Activated CD4-positive, alpha-beta T cell treated with anti-CD3 and anti-CD28 coated beads, Interleukin-2, amount 10 ng/mL, durations not matched to agents 24 days and 14 days (primary cell): ENCODE measurements at places on chromosomes 6 and 20.

DNA sequence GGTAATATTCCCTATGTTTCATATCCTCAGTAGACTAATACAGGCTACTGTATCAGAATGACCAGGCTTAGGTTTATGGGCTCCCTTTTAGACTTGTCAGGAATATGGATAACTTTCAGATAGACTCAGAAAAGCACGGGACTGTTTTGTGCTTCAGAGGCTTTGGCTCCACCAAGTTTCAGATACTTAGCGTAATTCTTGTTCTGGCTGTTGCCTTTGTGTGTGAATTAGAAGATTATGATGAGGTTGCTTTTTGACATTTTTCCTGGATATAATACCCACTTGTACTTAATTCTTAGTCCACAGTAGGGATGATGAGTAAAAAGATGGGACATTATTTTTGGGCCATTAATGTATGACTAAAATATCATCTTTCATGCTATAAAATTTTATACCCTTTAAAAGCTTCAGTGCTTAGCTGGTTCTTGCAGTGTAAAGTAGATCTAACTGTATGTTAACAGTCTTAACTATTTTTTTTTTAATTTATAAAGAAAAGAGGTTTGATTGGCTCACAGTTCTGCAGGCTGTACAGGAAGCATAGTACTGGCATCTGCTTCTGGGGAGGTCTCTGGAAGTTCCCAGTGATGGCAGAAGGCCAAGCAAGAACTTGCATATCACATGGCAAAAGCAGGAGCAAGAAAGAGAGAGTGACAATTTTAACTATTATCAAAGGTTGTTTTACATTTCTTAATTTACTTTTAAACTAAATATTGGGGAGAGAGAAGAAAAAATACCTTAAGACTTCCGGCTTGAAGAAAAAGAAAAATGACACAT, 120.7 kb downstream of the ZFAND3 start:
- H3K4me1 ChIP-seq: peaks cover 21% of the 10 kb centered on the region
- no peak for DNase-seq
- no peaks in the 10 kb centered on the region for H3K36me3 ChIP-seq
- no peak overlapping the region for H3K27ac ChIP-seq
- no peaks in the 10 kb centered on the region for H3K27me3 ChIP-seq

GRCh38 chr20:57435498-57436222, 44.5 kb downstream of the RBM38 start:
- no peaks in the 10 kb centered on the region for H3K36me3 ChIP-seq
- H3K4me1 ChIP-seq: peaks cover 44% of the 10 kb centered on the region
- no peak overlapping the region for H3K27ac ChIP-seq

DNA sequence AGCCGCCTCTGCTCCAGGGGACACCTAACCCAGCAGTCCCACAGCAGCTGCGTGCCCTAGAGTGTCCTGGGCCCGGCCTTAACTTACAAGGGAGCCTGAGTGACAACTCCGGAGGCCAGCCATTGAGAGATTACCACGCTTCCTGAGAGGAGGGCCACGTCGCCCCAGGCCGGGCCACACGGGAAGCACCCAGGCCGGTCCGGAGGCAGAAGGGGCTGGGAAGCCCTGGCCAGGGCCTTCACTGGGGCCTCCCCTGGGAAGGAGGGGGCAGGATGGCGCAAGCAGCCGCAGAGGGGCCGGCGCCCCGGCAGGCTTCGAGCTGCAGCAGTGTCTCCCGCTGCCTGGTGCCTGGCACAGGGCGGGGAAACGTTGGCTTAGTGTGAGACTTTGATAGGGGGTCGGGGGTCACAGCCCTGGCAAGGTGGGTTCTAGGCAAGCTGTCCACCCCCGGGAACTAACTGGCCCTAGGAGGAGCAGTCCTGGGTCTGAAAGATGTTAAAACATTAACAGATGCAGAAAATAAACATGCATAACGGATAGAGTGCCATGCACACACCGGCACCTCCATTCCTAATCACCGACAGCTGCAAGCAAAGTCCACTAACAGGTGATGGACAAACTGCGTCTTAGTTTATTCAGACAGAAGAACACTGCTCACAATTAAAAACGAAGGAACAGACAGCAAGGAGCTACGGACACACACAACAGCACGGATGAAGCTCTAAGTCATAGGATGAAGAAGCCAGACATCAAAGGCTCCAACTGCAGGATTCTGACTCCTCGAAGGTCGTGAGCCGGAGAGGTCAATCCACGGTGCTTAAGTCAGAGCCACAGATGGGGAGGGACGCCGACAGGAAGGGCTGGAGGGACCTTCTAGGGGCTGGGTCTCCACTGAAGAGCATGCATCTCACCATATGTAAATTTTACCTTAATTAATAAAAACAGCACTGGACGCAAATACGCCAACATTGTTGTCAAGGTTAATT, 17.4 kb downstream of the CHRNA4 start:
- H3K4me3 ChIP-seq: no peak overlapping the region
- no peaks in the 10 kb centered on the region for H3K27me3 ChIP-seq
- H3K4me1 ChIP-seq: no peaks in the 10 kb centered on the region
- no peaks in the 10 kb centered on the region for H3K36me3 ChIP-seq
- no peak overlapping the region for H3K27ac ChIP-seq

DNA sequence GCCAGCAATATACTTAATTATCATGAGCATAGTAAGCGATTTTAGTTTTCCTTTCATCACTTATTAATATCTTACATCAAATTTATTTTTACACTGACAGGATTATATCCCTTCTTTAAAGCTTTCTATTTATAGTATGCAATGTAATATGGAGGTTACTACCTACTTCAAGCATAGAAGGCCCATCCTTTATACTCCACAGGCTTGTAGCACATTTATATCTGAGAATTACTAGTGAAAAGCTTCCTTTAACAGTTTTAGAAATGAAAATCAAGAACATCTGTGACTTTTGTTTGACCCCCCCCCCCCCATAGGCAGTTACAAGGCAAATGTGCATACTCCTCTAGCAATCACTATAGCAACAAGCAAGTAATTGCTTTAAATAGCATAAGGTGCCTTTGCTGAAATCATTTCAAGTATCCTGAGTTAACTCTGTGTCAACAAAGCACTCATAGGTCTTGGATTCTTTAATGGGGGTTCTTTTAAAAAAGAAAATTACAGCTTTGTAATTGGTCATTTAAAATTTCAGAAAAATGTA, 917.7 kb downstream of the PHF3 start:
- H3K27ac ChIP-seq: no peak overlapping the region
- H3K4me1 ChIP-seq: no peaks in the 10 kb centered on the region
- DNase-seq: no peak
- H3K4me3 ChIP-seq: no peak overlapping the region
- H3K27me3 ChIP-seq: no peaks in the 10 kb centered on the region

- peak; percentile 72 for DNase-seq
- H3K4me3 ChIP-seq: peak overlapping the region; percentile 86
- H3K4me1 ChIP-seq: peaks cover 47% of the 10 kb centered on the region
- H3K36me3 ChIP-seq: peaks cover 29% of the 10 kb centered on the region
- no peaks in the 10 kb centered on the region for H3K27me3 ChIP-seq
- H3K27ac ChIP-seq: peak overlapping the region; percentile 78
Measured at GRCh38 chr6:44128020-44128917, 915 bp downstream of the TMEM63B start.
